Posterior vena cava (tissue), 2 donors: ENCODE measurements at places on chromosomes 5 and 9. TPM values are rescaled to one million over a fixed set of nuclear protein-coding genes. Genes with fewer than 3 reads are reported as not detected.

- DNase-seq: no peak
These were observed 112.9 kb downstream of the SH3TC2 start for GRCh38 chr5:148949841-148950470.

- DNase-seq: no peak
These were observed 292.4 kb downstream of the ZNF608 start for GRCh38 chr5:124454081-124454480.

DNA sequence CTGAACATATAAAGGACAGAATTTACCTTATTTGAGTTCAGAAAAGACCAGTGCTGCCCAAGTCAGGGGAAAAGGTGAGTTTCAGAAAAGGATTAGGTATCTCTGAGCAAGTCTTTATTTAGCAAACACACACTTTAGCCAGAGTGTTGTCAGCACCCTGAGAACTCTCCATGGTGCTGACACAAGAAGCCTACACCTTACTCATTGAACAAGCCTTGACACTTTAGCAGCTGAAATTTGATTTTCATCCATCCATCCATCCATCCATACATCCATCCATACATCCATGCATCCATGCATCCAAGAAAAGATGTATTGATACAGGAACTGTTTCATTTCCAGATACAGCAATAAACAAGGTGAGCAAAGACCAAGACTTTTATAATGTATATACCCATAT, 311.2 kb downstream of the TRIM32 start:
- DNase-seq: no peak

DNA sequence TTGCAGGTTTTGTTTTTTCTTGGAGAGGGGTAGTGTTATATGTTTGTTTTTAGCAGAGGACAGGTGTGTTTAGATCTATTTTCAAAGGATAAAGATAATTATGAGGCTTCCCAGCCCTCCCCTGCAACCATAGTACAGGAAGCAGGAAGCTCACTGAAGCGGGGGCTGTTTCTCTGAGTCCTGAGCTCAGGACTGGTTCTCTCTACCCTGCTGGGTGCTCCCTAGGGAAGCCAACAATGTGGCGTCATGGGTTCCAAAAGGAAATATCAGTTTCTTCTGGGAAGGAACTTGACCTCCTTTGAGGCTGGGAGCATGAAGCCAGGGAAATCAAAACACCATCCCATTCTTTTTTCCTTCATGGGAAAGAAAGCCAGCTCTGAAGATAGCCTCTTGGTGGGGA, 62.2 kb downstream of the RAD23B start:
- no peak for DNase-seq

Gene GRIA1
- total RNA-seq: 0.24 TPM

- no peak for DNase-seq
These were observed 146.7 kb upstream of the RAI14 start for GRCh38 chr5:34509392-34509791.

DNA sequence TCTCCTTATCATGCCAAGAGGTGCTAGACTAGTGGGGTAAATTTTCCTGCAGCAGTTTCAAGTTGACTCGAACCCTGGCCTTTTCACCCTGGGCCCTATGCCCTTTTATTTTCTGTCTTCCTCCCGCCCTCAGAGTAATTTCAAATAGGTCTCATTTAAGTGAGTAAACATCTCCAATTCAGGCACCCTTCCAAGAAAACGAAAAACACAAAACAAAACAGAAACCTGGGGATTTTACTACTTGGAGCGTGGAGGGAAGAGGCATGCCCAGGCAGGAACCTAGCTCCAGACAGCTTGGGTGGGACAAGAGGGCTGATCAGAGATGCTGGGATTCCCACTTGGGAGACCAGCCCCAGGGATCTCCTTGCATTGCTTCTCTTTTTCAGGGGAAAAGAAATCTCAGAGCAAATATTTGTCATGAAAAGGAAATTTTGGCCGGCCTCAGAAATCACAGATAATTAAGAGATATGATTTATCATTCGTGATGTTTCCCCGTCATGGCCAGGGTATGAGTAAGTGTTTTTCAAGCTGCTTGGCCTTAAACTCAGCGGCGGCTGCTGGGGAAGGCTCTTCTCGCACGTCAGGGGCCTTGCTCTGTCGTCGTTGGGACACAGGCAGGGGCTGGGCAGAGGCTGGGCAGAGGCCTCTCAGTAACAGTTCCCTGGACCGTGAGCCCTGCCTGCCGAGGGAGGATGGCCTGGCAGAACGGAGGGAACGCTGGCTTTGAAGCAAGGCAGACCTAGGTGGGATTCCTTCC, 248.6 kb upstream of the KLF4 start:
- DNase-seq: peak; percentile 96

Gene RAD17
- total RNA-seq: 17.8 TPM

GRCh38 chr5:166726406-166726805, 1565.0 kb upstream of the WWC1 start:
- DNase-seq: no peak

Gene FBP1
- total RNA-seq: 4.2 TPM

DNA sequence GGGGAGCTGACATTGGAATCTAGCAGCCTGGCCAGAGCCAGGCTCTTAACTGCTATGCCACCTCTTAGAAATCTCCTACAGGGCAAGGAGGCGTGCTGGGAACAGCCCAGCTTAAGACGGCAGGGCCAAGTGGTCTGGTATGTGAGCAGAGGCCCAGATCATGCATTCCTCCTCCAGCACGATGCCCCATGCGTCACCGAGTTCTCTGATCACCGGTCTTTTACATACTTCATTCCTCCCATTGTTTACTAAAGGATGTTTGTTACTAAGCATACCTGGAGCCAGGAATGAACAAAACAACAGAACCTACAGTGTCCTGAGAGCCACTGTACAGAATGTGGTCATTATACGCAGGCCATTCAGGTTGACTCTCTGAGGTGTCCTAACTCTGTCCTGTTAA, 73.8 kb downstream of the TRIO start:
- no peak for DNase-seq

Gene PROB1
- 4.4 TPM for total RNA-seq

DNA sequence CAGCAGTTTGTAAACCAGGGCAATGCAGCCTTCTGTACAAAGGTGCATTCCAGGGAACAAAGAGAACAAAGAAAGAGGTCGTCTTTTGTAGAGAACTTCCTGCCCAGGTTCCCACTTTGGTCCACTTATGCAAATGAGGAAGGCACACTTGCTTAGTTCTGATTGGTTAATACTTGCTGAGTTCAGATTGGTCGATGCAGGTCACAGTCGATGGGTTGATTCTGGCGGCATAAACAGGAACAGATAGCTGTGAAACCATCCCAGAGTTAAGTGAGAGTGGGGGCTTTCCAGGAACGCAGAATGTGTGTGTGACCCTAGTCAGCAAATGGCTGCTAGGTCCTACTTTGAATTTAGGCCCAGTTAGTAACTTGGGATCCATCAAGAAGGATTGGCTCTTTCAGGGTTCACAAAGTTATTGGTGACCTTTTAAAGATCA, 1.8 kb upstream of the ADAMTS13 start:
- DNase-seq: no peak

- no peak for DNase-seq
These were observed 108.0 kb downstream of the FBXO38 start for GRCh38 chr5:148491793-148492184.

Gene C5orf34
- total RNA-seq: 2.3 TPM

- DNase-seq: no peak
These were observed 38.9 kb upstream of the EGFL7 start for GRCh38 chr9:136623842-136624183.

Gene RALGPS1
- total RNA-seq: 6.4 TPM

GRCh38 chr9:92422611-92423338, 1.5 kb downstream of the OMD start:
- DNase-seq: no peak

GRCh38 chr5:145946112-145946861, 9.9 kb downstream of the SH3RF2 start:
- no peak for DNase-seq

GRCh38 chr9:105330755-105331154, 86.3 kb downstream of the SLC44A1 start:
- no peak for DNase-seq

GRCh38 chr9:134172198-134173126, 8.1 kb upstream of the RNU6ATAC start:
- no peak for DNase-seq

Gene CDH6
- 7.6 TPM for total RNA-seq

GRCh38 chr5:61808091-61808490, 476.0 kb downstream of the ZSWIM6 start:
- DNase-seq: no peak

GRCh38 chr9:77935974-77936373, 95.6 kb downstream of the GNAQ start:
- DNase-seq: no peak

Gene CLK4
- total RNA-seq: 17.9 TPM

- no peak for DNase-seq
These were observed 586.2 kb upstream of the ADAMTS16 start for GRCh38 chr5:4553978-4554377.

Gene CDKN2B-AS1
- total RNA-seq: 0.65 TPM

- DNase-seq: peak; percentile 77
These were observed 4.1 kb upstream of the CXXC5 start for GRCh38 chr5:139644001-139644456.

Gene SLC36A2
- not detected for total RNA-seq

- no peak for DNase-seq
These were observed 46.3 kb downstream of the AOPEP start for GRCh38 chr9:94772639-94773303.

Gene CDKN2AIPNL
- total RNA-seq: 19.4 TPM

GRCh38 chr9:86672966-86673365, 274.3 kb downstream of the GAS1 start:
- DNase-seq: no peak

Gene PCDHA1
- not detected for total RNA-seq

DNA sequence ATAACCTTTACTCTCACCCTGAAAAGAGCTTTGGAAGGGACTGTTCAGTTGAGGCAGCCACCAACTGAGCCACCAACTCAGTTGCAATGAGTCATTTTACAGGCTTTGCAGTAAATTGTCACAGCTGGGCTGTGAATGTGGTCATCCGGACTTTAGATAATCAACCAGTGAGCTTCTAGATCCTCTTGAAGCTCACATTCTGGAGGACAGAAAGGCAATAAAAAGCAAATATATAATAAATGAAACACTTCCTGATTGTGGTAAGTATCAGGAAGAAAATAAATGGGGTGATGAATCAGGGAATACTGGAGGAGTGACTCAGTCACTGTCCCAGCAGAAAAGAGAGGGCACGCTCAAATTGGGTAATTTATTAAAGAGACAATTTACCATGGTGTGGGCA, 13.2 kb upstream of the C5orf58 start:
- DNase-seq: no peak

Gene ALDH1A1
- total RNA-seq: 185 TPM

Gene IL13
- 0.29 TPM for total RNA-seq

- no peak for DNase-seq
These were observed 636.5 kb downstream of the TAF11L14 start for GRCh38 chr5:18270635-18271338.

DNA sequence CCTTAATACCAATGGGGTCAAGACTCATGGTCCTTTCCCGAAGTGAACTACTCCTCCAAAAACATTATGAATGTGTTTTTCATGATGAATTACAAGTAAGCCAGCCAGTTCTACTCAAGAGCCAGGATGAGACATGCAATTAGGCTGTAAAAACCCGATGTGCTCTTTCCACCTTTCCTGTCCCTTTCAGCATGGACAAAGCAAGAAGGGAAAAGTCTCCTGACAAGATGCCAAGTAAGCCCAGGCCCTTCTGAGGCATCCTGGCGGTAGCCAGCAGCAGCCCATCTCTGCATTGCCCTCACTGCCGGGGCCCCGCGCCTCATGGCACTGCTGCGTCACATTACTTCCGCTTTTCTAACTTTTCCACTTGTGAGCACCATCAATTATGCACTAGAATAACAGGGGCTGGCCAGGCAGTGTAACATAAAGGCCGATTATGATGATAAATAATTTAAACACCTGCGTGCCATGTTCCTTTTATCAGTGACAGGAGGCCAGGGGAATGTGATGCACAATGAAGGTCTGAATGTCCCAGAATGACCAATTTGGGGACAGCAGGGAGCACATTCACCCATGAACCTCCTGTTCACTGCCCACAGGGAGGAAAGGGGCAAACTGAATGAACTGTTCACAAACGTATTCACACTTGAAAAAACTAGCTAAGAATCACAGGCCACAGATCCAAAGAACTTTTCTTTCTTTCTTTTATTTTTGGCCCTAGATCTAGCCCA, 37.4 kb downstream of the EFNA5 start:
- DNase-seq: no peak

Gene ARSI
- 1.3 TPM for total RNA-seq

Gene SPATA31A3
- not detected for total RNA-seq

Gene CD72
- total RNA-seq: 4.2 TPM

- no peak for DNase-seq
These were observed 43.4 kb upstream of the NR4A3 start for GRCh38 chr9:99778308-99778707.

DNA sequence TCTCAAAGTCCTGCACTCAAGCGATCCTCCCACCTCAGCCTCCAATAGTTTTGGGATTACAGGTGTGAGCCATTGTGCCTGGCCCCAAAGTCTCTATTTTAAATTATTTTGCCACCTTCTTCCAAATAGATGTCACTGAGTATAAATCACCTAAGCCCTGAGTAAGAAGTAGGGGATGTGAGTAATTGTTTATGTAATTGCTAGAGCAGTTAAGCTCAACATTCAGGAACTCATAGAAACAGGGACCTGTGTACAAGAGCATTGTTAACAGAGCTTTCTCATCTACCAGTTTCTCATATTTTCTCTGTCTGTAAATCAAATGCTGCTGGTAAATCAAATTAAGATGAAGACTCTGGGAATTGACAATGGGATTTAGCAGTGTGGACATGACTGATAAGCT, 26.3 kb downstream of the CDK7 start:
- no peak for DNase-seq
